CD8-positive, alpha-beta memory T cell (primary cell): ENCODE measurements at places on chromosomes 12 and 14. TPM values are rescaled to one million over a fixed set of nuclear protein-coding genes. Genes with fewer than 3 reads are reported as not detected.

CATSPERB gene
- 0.20 TPM for total RNA-seq

NRL gene
- 1.6 TPM for total RNA-seq

DTD2 gene
- 28.4 TPM for total RNA-seq

CCDC38 gene
- 0.46 TPM for total RNA-seq

DENND5B gene
- total RNA-seq = not detected

MYH7 gene
- not detected for total RNA-seq

OR10P1 gene
- not detected for total RNA-seq

DNA sequence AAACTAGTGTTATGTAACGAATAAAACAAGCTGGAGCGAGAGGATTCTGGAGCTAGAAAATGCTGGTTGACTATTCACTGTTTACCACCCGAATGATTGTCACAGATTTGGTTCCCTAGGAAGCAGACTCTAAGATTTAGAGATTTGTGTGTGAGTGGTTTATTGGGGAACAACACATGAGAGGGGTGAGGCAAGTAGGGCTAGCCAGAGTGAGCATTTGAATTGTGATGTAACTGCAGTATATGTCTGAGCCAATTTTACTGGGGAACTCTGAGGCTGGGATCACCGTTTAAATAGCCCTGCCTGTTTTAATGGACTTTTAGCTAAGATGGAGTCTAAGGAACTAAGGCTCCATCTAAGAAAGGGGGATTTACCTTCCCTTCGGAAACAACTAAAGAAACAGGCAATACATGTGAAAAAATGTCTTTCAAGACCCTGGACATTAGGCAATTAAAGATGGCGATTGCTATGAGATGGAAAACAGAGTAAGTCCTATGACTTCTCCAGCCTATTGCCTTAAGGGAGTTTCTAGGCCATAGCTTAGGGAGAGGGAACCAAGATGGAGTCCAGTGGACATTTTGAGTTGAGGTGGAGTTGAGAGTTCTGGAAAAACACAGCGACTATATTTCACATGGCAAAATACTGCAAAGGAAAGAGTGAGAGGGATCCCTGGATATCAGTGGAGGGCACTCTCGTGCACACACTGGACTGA, 6.3 kb downstream of the MGP start:
- H3K36me3 ChIP-seq = no peaks in the 10 kb centered on the region
- DNase-seq = no peak
- H3K27me3 ChIP-seq = no peaks in the 10 kb centered on the region
- H3K4me3 ChIP-seq = no peak overlapping the region
- H3K4me1 ChIP-seq = peaks cover 15% of the 10 kb centered on the region

DNA sequence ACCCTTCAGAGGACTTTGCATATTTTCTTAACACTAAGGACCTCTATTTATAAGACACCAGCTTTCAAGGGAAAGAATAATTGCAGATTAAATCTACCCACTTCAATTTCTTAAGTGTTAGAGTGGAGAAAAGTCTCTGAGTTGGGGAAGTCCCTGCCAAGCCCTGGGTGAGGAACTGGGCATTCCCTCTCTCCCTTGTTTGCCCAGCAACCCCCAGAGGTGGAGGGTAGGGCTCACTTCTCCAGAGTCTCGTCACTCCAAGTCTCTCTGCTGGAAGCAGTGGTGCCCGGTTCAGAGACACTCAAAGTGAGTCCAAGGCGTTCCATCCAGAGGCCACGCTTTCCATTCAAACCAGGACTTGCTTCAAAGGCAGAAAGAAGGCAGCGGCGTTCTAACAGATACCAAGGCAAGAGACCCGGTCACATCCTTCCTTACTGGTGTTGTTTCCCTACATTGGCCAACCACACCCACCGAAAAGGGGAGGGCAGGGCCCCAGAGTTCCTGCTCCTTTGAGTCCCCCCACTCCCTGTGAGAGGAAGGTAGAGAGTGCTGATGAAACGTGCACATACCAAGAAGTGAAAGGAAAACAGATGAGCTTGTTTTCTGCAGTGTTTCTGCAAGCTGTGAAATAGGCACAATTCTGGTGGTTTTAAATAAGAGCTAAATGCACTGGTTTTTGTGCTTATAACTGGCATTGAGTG, 6.1 kb upstream of the BDKRB2 start:
- DNase-seq = no peak
- H3K36me3 ChIP-seq = no peaks in the 10 kb centered on the region
- no peak overlapping the region for H3K27ac ChIP-seq
- H3K4me1 ChIP-seq = no peaks in the 10 kb centered on the region
- peaks cover under 1% of the 10 kb centered on the region for H3K27me3 ChIP-seq

DNA sequence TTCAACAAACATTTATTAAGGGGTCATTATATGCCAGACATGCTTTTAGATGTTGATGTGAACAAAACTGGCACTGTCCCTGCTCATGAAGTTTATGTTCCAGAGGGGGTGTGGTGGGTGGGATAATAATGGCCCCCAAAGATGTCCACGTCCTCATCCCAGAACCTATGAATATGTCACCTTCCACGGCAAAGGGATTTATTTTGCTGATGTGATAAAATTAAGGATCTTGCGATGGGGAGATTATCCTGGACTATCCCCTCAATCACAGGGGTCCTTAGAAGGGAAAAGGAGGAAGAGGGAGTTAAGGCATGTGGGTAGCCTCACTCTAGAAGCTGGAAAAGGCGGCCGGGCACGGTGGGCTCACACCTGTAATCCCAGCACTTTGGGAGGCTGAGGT, 1.7 kb upstream of the SLC48A1 start:
- H3K4me3 ChIP-seq = no peak overlapping the region
- DNase-seq = no peak
- peaks cover 26% of the 10 kb centered on the region for H3K4me1 ChIP-seq
- H3K27ac ChIP-seq = no peak overlapping the region
- no peaks in the 10 kb centered on the region for H3K36me3 ChIP-seq

GRCh38 chr12:67430708-67431335, 161.7 kb downstream of the CAND1 start:
- no peaks in the 10 kb centered on the region for H3K4me1 ChIP-seq
- no peaks in the 10 kb centered on the region for H3K27me3 ChIP-seq
- H3K4me3 ChIP-seq = no peak overlapping the region
- H3K27ac ChIP-seq = no peak overlapping the region

- H3K36me3 ChIP-seq = peaks cover 12% of the 10 kb centered on the region
- H3K27ac ChIP-seq = peak overlapping the region; percentile 57
- H3K27me3 ChIP-seq = no peaks in the 10 kb centered on the region
- H3K4me3 ChIP-seq = peak overlapping the region; percentile 96
- H3K4me1 ChIP-seq = peaks cover 60% of the 10 kb centered on the region
- DNase-seq = no peak
Observed at GRCh38 chr12:53218551-53219291, 11.7 kb upstream of the ITGB7 start.

DNA sequence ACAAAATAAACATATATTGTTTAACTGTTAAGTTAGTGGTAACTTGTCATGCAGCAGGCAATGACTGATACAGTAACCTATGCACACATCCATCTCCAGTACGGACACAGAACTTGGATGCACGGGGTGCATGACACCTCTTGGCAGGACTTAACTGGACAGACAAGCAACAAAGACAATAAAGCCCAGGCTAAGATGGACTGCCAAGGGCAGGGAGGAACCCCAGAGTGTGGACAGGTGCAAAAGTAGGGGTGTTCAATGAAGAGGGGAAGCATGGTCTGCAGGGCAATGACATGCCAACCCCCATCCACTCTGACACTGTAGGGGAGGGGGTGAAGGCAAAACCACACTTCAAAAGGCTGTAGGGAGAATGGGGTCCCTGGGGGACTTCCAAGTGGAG, 11.7 kb downstream of the SSH1 start:
- H3K4me3 ChIP-seq = no peak overlapping the region
- H3K27me3 ChIP-seq = no peaks in the 10 kb centered on the region
- H3K36me3 ChIP-seq = peaks cover 8% of the 10 kb centered on the region
- no peak for DNase-seq
- H3K27ac ChIP-seq = no peak overlapping the region

DNA sequence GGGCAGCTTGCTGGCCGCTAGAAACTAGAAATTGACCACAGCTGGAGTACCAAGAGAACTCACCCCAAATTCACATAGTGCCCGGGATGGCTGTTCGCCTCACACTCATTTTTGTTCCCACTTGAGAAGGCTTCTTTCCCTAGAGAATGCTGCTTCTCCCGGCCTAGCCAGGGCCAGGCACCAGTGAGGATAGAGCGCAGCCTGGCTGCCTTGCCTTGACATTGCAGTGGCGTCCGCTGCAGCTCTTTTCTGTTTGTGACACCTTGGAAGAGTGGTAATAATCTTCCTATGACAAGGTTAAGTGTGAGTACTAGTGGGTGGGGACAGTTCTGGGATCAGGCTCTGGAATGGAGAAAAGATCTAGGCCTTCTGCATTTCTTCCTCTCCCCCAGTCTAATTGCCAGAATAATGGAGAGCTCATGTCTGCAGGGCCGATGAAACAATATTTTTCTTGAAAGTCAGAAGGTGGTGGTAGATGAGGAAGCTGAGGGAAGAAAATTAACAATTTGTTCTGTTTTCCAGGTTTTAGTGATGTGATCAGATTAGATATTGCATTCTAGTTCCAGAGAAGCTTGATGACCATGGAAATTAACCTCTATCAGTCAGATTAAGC, 3.7 kb downstream of the TMEM253 start:
- H3K27ac ChIP-seq = peak overlapping the region; percentile 98
- H3K36me3 ChIP-seq = no peaks in the 10 kb centered on the region
- peak overlapping the region; percentile 99 for H3K4me3 ChIP-seq
- H3K27me3 ChIP-seq = no peaks in the 10 kb centered on the region
- peaks cover 17% of the 10 kb centered on the region for H3K4me1 ChIP-seq

DNA sequence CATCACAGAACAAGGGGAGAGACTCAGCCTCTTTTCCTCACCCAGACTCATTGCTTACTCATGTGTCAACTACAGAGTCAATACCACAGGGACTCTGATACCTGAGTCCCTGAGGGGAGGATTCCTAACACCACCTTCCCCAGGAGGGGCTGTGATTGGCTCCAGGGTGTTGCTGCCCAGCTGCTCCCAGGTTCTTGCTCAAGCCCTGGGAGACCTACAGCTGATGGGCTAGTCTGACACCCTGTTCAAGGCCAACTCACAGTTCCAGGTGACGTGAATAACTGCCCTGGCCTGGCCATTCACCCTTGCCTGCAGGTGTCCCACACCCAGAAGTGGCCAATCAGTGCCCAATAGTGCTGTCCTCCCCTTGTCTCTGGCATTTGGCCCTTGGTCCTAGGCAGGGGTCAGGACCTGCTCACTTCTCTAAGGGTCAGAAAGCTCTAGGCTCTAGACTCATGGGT, 8.6 kb downstream of the SPRYD4 start:
- no peak overlapping the region for H3K27ac ChIP-seq
- H3K4me3 ChIP-seq = no peak overlapping the region

- H3K4me3 ChIP-seq = no peak overlapping the region
- DNase-seq = no peak
- H3K4me1 ChIP-seq = no peaks in the 10 kb centered on the region
- H3K27ac ChIP-seq = no peak overlapping the region
- no peaks in the 10 kb centered on the region for H3K36me3 ChIP-seq
- H3K27me3 ChIP-seq = no peaks in the 10 kb centered on the region
Observed at GRCh38 chr12:3119756-3120601, 42.8 kb downstream of the TSPAN9 start.

GRCh38 chr12:120762086-120762485, 36.5 kb downstream of the ACADS start:
- H3K36me3 ChIP-seq = peaks cover 26% of the 10 kb centered on the region
- no peak overlapping the region for H3K27ac ChIP-seq
- H3K4me1 ChIP-seq = peaks cover 8% of the 10 kb centered on the region
- no peak for DNase-seq

- no peaks in the 10 kb centered on the region for H3K27me3 ChIP-seq
- DNase-seq = no peak
- no peak overlapping the region for H3K27ac ChIP-seq
- no peaks in the 10 kb centered on the region for H3K36me3 ChIP-seq
- no peaks in the 10 kb centered on the region for H3K4me1 ChIP-seq
Observed at GRCh38 chr14:74324931-74325361, 22.2 kb upstream of the ABCD4 start.

- no peak overlapping the region for H3K27ac ChIP-seq
- no peak overlapping the region for H3K4me3 ChIP-seq
- DNase-seq = no peak
- H3K4me1 ChIP-seq = no peaks in the 10 kb centered on the region
Observed at GRCh38 chr14:68458840-68459469, 333.9 kb downstream of the ZFP36L1 start.

DNA sequence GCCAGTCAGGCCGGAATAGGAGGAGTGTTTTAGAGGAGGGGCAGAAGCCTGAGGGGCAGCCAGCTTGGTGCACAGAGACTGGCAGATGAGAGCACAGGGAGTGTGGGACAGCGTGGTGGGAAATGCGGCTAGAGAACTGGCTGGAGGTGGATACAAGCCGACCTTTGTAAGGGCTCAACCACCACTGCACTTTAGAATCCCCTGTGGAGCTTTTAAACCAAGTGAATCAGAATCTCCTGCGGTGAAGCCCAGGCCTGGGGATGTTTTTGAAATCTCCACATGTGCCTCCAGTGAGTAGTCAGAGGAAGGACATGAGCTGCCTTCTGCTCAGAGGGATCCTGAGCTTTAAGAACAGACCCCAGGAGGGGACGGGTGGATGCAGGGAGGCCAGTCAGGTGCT, 10.9 kb upstream of the PCED1B start:
- DNase-seq = no peak
- H3K36me3 ChIP-seq = no peaks in the 10 kb centered on the region

DNA sequence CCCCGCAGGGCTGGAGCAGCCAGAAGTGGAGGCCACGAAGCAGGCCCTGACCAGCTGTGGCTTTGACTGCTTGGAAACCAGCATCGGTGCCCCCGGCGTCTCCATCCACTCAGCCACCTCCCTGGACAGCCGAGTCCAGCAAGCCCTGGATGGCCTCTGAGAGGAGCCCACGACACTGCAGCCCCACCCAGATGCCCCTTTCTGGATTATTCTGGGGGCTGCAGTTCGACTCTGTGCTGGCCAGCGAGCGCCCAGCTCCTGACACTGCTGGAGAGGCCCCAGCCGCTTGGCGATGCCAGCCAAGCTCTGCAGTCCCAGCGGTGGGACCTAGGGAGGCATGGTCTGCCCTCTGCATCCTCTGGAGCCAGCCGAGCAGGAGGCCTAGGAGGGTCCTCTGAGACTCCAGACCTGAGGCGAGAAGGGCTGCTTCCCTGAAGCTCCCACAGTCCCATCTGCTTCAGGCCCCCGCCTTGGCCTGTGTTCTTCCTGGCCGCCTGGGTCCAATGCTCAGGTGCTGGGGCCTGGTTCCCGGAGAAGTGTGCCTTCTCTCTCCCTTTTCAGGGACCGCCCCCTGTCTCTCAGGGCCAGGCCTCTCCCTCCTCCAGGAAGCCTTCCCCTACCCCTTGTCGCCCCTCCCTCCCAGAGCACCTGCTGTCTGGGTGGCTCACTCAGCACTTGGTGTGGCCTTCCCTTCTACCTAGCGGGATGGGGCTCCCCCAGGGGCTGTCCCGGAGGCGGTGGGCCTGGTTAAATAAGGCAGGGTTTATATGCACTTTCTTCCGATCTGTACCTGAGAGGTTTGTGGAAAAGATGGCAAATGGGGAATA, 23.0 kb downstream of the MVK start:
- H3K27me3 ChIP-seq = no peaks in the 10 kb centered on the region
- no peaks in the 10 kb centered on the region for H3K36me3 ChIP-seq
- H3K27ac ChIP-seq = no peak overlapping the region
- no peak overlapping the region for H3K4me3 ChIP-seq
